ENCODE measurements at places on chromosomes 4 and X.

GRCh38 chrX:104935581-104935980 is 284.9 kb downstream of the TEX13A start:
- DNase-seq = no peak

DNA sequence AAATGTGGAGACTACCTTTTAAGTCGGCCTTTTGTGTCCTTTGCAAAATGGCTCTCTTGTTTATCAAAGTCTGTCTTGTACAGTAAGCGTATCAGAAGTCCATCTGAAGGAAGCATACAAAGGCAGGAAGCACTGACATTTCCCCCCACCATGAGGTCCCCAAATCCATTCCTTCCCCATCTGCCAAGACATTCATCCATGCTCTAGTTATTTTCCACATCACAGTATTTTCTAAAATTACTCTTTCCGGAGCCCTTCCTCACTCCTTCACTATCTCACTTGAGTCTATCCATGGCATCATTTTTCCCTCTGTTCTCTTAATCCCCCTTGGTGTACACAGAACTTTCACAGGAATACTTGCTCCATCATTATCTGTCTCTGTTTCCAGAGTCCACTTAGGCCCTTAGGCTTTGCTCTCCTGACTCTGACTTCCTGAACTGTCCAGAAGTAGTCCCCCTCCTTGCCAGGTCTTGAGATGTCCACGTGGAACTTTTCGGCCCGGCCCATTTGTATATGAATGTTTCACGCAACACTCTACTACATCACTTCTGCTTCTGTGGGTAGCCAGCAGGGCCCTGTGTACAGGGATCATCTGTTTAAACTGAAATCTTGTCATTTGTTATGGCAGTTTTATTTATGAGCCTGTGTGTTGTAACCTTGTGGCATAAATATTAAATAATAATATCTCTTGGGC is 2.1 kb downstream of the SEL1L3 start:
- DNase-seq = no peak

DNA sequence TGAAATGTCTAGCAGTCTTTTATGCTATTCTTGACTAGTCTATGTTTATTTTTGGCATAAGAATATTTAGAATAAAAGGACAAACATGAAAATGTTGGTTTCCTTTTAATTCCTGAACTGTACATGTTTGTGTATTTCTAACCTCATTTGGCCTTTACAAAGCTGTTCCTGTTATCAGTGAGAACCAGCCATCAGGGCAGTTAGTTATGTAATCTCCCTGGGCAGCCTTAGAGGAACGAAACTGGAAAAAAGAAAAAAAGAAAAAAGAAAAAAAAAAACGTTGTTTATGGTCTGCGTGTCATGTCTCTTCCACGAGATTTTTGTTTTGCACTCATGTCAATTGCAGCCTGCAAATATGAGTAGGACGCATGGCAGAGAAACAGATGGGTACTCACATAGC is 193.7 kb downstream of the MAGEB5 start:
- DNase-seq = no peak

DNA sequence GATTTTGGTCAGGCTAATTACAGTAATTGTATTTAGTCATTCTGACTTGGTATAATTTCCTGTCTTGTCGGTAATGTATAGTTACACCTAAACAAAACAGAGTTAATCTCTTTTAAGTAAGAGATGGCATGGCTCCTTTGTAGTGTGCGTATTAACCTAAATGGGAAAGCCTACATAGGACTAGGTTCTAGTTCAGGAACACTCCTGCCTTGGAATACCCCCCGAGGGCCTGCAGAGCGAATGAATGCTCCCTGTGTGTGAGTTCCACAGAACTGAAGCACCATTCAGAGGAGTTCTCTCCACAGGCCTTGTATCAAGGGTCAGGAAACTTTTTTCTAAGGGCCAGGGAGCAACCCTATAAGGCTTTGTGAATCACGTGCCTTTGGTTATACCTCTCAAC is 44.9 kb upstream of the STIM2 start:
- no peak for DNase-seq

- no peak for DNase-seq
Measured at GRCh38 chr4:13821522-13821921, 194.0 kb upstream of the BOD1L1 start.

GRCh38 chr4:77618383-77619241 is 13.0 kb downstream of the CXCL13 start:
- DNase-seq = peak; percentile 67

GRCh38 chr4:37609626-37610025 is 76.5 kb downstream of the RELL1 start:
- no peak for DNase-seq

DNA sequence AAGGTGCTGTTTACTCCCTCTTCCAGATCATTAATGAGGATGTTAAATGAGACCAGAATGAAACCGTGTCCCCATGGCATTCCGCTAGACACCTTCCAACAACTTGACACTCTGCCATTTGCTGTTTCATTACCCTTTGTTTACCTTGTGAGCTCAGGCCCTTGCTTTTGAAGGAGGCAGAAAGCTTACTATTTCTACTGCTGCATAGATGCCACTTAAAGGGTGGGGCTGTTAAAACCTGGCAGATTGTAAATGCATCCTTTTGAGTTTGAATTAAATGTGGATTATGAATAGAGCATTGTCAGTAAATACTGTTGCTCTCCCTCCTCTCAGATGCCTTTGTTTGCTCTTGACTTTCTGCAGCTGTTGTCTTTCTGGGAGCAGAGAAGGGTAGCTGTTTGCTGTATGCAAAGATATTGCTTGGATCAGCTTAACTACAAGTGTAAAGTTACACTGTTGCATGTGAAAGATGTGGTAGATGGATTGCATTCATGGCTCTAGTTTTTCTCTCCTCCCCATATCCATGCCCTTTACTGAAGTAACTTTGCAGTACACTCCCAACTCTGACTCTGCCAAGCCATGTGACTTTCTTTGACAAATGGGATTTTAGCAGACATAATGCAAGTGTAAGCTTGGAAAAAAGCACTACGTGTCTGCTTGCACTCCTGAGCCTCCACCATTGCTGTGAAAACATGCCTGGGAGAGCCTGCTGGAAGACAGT is 75.0 kb upstream of the DHX15 start:
- DNase-seq = no peak

DNA sequence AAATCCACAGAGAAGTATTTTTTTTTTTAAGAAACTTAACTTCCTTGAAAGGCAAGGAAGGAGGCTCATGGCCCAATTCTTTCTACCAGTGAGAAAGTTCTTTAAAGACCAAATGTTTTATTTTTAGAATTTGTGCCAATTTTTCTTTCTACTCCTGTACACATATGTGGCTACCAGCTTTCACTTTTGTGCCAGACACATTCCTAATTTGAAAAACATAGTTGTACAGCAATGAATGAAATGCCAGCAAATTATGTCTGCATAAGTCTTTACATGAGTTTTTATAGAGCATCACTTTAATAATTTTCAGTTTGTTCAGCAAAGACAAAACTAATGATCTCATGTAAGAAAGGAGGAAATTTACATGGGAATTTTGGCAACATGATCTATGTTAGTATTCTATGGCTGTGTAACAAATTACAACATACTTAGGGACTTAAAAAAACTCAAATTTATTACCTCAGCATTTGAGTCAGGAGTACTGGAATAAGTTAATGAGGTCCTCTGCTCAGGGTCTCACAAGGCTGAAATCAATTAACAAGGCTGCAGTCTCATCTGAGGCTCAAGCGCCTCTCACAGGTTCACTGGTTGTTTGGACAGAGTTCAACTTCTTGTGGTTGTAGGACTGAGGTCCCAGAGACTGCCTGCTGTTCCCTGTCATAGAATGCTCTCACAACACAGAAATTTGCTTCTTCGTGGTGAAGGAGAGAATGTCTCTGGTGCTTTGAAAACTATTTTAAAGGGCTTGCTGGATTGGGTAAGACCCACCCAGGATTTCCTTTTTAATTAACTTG is 678.2 kb upstream of the FAM241A start:
- DNase-seq = peak; percentile 42

DNA sequence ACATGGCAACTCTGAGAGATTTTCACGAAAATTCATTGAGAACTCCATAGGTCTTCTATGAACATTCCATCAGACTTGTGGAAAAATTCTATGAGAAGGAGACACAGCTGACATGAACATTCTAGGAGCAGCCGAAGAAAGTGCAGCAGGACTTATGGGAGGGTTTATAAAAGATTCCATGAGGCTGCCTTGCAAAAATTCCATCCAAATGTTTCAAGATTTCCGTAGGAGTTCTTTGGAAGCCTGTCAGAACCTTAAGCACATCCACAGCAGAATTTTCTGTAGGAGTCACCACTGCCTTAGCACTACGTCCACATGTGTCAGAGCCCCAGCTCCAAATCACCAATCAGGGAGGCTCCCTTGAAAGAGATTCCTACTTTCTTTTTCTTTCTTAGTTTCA is 67.0 kb upstream of the MSX1 start:
- DNase-seq = peak; percentile 90
